PC-3 (cell line): ENCODE measurements at places on chromosomes 5 and 9. TPM values are rescaled to one million over a fixed set of nuclear protein-coding genes. Genes with fewer than 3 reads are reported as not detected.

The PCDHA4 gene
- total RNA-seq, result 1.5 and 1.6 TPM in 2 replicates

DNA sequence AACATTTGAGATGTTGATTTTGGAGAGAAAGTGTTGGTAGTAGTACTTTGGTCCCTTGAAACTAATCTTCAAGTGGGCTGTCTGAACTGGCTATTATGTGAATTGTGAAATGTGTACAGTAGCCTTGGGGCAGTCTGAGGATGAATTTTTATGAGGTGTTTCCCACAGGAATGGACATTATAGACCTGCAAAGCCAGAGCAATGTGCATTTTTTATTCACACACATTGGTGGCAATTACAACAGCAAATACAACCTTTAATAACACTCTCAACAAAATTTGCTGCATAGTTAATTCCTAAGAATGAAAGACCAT is 147.0 kb downstream of the PAM start:
- peak; percentile 64 for DNase-seq

DNA sequence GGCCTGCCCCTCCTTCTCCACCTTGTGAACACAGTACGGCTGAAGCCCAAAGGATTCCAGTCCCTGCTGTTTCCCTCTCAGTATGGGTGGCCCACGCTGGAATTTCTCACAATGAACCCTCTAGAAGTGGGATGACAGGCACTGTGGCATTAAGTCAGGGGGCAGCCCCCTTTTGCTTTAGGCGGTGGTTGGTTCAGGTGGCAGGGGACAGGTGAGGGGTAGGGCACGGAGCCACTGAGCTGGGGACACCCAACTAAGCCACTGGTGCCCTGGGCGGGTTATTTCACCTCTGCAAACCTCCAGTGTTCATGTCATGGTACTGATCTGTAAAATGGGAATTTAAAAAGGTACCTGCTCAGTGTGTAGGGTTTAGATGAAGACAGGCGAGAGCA is 7.6 kb downstream of the SPACA9 start:
- DNase-seq, result no peak

- peak; percentile 2 for DNase-seq
These were observed 933 bp downstream of the NEK6 start for GRCh38 chr9:124258607-124259157.

GRCh38 chr5:152593388-152593787 is 188.3 kb upstream of the NMUR2 start:
- no peak for DNase-seq

The CCL19 gene
- total RNA-seq, result not detected in 2 replicates

DNA sequence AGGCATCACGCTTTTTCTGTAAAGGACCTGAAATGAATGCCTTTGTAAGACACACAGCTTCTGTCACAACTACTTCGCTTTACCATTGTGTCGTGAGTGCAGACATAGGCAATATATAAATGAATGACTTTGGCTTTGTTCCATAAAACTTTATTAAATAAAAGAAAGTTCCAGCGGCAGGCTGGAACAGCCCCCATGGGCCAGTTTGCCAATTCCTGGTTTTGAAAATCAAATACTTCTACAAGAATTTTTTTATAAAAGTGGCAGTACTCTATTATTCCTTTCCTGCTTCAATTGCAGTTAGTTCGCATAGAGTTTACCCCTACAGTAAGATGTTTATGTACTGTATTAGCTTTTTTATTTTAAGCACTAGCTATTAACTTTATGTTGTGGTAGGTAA is 53.7 kb downstream of the SRFBP1 start:
- no peak for DNase-seq

DNA sequence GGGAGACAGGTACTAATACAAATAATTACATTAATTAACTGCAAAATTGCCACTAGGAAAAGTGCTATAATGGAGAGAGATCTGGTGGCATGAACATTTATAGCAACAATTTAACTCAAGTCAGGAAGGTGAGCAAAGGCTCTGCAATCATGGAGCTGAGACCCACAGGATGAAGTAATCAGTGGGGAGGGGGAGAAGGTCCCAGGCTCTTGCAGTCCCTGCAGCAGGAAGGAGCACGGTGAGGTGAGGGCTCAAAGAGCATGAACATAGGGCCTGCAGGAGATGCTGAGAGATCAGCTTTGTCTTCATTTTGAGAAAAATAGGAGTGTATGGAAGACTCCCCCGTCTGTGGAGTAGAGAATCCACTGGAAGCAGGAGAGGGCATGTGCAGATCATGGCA is 6.5 kb downstream of the PTPN3 start:
- DNase-seq, result no peak

DNA sequence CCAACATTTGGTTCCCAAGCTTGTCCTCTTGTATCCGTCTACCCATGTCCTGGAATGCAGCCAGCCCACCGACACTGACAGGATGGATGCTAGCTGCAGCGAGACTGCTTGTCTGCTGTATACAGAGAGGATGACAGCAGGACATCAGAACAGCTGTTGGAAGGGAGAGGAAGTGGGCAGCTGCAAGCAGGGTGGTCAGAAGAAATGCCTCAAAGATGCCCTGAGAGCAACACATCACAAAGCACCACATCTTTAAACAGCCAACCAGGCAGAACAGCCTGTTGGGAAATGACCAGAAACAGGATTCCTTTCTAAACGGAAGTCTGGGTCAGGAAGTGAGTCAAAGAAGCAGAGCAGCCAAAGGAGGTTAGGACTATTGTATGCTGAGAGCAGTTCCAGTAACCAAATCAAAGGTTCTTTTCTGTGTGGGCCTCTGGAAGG is 219.1 kb downstream of the NDUFS4 start:
- peak; percentile 39 for DNase-seq

- no peak for DNase-seq
These were observed 436.1 kb upstream of the ADAMTS16 start for GRCh38 chr5:4703931-4704458.

The GRM6 gene
- total RNA-seq, result not detected in 2 replicates

DNA sequence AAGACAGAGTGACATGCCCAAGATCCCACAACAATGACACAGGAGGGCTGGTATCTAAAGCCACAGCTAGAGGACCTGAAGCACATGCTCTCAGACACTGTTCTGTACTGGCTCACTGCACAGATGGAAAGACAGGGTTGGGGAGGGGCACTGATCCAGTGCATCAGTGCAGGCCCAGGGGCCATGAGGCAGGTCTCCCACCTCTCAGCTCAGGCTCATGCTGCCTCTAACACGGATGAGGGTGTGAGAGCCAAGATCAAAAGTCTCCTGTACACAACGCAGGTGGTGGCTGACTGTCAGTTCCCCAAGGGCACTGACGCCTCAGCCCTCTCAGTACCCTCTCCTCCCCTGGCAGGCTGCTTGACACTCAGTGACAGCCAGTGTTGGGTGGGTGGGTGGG is 10.9 kb downstream of the RAPGEF1 start:
- DNase-seq, result no peak

The FBP1 gene
- 40.4 and 48.1 TPM in 2 replicates for total RNA-seq

The PNPLA7 gene
- 0.77 and 0.81 TPM in 2 replicates for total RNA-seq

The MSX2 gene
- total RNA-seq, result 4.1 and 4.9 TPM in 2 replicates

- no peak for DNase-seq
These were observed 94.8 kb downstream of the ARRDC3 start for GRCh38 chr5:91288118-91288916.

DNA sequence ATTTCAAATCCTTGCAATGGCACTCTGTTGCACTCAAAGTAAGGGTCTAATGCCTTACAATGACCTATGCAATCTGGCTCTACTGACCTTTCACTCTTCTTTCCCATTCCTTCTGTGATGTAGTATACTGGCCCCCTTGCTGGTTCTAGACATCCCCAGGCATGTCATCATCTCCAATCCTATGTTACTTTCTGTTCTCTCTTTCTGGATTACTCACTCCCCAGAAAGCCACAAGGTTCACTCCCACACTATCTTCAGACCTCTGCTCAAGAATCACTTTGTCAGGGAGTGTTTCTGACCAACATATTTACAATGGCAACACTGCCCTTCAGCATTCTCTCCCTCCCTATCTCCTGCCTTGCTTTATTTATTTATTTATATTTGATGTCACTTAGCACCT is 802.2 kb upstream of the WWC1 start:
- no peak for DNase-seq

The TLR4 gene
- total RNA-seq, result 0.06 TPM in 1 of 2 replicates, not detected in the other

The NRG2 gene
- total RNA-seq, result 1.8 and 3.2 TPM in 2 replicates

The TAF11L6 gene
- total RNA-seq, result not detected in 2 replicates

- no peak for DNase-seq
These were observed 238.3 kb downstream of the EBF1 start for GRCh38 chr5:158861366-158861765.

The APBA1 gene
- total RNA-seq, result 0.06 and 0.07 TPM in 2 replicates

The PHF24 gene
- total RNA-seq, result not detected in 2 replicates

The CYFIP2 gene
- total RNA-seq, result 30.4 and 36.0 TPM in 2 replicates

The SLC46A2 gene
- total RNA-seq, result not detected in 2 replicates

DNA sequence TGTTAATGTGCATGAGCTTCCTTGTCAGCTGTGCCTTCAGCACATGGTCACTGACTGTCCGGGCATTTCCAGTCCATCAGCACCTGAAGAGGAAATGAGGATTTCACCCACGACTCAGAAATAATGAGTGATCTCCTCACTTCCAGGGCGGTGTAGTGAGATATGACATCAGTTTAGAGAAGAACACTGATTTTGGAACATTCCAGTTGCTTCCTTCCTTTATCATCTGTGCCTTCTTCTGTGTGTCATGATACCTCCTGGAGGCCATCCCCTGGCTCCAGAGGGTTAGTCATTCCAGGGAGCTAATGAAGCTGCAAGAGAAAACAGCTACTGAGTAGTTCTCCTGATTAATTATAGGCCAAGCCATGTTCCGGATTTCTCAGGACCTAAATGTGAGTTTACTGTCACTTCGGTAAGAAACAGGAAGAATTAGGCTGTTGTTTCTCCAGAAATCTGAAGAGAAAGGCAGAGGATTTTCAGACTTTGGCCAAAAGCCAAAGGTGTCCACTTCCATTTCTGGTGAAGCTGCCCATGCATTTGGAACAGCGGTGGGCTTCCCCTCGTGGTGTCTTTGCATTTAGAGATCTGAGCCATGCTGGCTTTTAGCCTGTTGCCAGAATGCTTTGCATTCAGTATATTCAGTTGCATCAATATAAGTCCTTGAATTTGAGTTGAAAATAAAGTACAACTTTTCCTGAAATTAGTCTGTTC is 161.3 kb upstream of the OTULINL start:
- no peak for DNase-seq

- no peak for DNase-seq
These were observed 2.2 kb upstream of the GZMK start for GRCh38 chr5:55021821-55022220.

DNA sequence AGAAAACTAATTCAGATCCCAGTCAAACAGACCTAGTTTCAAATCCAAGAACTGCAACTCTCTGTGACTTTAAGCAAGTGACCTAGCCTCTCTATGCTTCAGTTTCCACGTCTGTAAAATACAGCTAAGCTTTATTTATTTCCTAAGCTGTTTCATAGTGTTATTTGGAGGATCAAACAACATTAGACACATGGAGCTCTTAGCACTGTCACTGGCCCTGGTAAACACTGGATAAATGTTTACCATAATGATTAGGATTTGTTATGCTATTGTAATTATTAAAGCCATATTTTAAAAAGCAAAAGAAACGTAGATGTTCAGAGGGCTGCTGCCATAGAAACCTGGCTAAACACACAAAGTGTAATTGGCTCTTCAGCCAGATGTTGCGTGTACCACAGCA is 26.6 kb upstream of the C5orf58 start:
- no peak for DNase-seq

GRCh38 chr9:105864248-105864898 is 170.0 kb downstream of the TMEM38B start:
- DNase-seq, result no peak

- no peak for DNase-seq
These were observed 20.7 kb upstream of the JADE2 start for GRCh38 chr5:134504629-134505300.

The ADCY2 gene
- total RNA-seq, result not detected in 2 replicates

- peak; percentile 52 for DNase-seq
These were observed 2257.5 kb upstream of the C9orf72 start for GRCh38 chr9:29830821-29831220.

The CBY3 gene
- total RNA-seq, result 1.4 TPM in 1 of 2 replicates, not detected in the other

- no peak for DNase-seq
These were observed 372.1 kb upstream of the RIOK2 start for GRCh38 chr5:97554977-97555643.

- peak; percentile 57 for DNase-seq
These were observed 5.1 kb upstream of the PHYKPL start for GRCh38 chr5:178237431-178238312.

The MYOZ3 gene
- total RNA-seq, result not detected in 2 replicates

DNA sequence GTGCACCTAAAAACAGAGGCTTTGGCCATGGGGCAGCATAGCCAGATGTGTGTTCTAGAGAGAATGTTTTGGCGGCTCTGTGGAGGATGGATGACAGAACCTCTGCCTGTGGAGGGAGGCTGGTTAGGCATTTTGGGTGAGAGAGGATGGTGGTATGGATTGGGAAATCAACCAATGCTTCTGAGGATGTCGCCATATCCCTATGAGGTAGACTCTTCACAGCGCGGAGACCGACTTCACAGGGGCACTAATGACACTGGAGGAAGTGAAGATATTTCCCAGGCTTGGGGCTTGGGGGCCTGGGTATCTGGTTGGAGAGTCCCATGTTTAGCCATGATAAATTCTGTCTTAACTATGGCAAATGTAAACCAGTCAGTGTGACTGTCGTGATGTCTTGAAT is 140.6 kb upstream of the KLF4 start:
- no peak for DNase-seq

- DNase-seq, result no peak
These were observed 11.1 kb upstream of the NKX2-5 start for GRCh38 chr5:173246135-173246495.

DNA sequence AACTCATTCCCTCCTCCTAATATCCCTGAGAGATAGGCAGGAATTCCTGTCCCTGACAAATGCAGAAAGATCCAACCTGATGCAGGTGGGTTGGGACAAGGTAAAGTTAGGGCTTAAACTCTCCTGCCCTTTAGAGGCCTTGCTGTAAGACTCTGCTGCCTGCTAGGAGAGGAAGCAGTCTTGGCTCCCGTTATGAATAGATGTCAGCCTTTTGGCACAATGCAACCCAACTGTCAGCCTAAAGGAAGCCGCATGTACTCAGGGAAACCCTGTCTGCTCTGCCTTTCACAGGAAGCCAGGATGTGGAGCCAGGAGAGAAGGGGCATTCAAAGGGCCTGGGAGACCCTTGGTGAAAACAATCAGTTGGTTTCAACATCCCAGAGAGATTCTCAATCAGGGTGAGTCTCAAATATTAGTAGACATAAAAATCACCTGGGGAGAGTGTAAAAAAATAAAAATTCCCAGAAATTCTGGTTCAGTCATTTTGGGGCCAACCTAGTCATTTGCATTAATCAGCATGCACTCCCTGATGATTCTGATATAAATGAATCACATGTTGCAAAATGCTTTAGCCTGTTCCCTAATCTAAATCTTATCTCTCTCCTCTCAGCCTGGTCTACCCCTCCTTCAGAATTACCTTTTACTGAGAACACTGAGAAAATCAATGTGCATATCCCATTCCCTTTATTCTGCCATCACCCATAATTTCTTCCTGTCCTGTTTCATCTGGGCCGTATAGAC is 136.2 kb upstream of the TRIM32 start:
- no peak for DNase-seq

DNA sequence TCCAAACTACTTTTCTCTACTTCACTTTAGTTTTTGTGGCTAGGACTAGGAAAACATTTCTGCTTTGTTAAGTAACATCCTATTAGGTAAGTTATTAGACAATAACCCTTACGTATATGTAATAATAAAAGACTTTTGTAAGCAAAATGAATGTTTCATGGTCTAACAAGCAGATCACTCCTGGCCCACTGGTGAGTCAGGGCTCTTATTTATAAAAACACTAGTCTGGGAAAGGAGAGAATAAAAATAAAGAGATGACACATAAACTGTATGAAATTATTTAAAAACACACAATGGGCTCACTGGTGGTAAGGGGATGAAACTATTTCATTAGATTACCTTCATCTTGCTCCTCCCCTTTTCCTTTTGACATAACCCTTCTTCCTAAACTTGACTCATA is 2212.2 kb upstream of the ACO1 start:
- DNase-seq, result no peak
